ENCODE measurements at places on chromosomes 12 and 14. TPM values are rescaled to one million over a fixed set of nuclear protein-coding genes. Genes with fewer than 3 reads are reported as not detected.

- no peak for DNase-seq
Measured at GRCh38 chr12:92848740-92849139, 80.4 kb downstream of the EEA1 start.

Gene HVCN1
- 1.6 TPM for total RNA-seq

GRCh38 chr12:122081083-122081696 lies 2.6 kb downstream of the MLXIP start:
- DNase-seq: no peak

Gene C3AR1
- 2.8 TPM for total RNA-seq

Gene BCL2L14
- total RNA-seq: 52.7 TPM

Gene SERPINA5
- 0.53 TPM for total RNA-seq

All from mucosa of descending colon (tissue), 3 donors.